ENCODE measurements at places on chromosomes 12 and 14.

DNA sequence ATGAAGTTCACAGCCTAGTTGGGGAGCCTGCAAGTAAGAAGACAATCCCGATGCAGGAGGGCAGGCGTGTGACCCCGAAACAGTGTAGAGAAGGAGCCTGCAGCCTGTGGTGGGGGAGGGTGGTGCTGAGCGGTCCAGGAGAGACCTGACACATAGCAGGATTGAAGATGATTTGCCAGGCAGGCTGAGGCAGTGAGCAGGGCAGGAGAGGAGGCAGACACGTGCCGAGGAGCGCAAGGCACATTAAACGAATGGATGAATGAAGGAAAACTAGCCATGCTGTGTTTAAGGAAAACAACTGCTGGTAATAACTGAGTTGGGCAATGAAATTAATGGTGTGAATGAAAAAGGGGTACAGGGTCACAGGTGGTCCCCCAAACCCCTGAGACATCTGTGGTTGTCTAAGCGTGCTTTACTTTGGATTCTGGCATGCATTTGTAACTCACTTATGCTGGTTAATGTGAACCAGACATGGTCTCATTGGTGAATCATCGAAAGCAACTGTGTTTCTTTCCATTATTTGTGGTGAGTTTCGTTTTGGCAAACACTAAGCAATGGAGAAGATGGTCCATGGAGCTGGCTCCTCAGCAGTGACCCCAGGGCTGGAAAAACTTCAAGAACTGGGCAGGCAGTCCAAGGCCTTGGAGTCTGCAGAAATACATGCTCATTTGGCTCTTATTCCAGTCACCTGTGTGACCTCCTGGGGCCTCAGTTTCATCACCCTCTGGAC lies 96.9 kb upstream of the EVL start:
- DNase-seq = no peak

DNA sequence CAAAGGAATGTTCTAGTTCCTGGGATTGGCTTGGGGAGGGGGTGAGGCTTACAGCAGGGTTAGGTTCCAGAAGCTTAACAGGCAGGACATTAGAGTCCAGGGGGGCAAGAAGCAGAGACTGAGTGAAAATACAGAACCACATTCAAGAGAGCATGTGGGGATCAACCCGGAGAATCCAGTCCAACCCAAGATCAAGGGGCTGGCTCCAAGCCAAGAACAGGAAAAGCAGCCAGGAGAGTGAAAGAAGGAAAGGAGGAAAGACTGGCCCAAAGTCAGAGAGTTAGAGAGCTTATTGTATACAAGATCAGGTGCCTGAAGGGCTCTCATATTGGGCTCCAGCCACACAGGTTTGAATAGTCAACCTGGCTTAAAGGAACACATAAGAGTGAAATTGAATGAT lies 190.3 kb upstream of the CDKN3 start:
- DNase-seq = no peak

- DNase-seq = peak; percentile 7
These were observed 43.4 kb downstream of the BDKRB1 start for GRCh38 chr14:96299441-96299840.

DNA sequence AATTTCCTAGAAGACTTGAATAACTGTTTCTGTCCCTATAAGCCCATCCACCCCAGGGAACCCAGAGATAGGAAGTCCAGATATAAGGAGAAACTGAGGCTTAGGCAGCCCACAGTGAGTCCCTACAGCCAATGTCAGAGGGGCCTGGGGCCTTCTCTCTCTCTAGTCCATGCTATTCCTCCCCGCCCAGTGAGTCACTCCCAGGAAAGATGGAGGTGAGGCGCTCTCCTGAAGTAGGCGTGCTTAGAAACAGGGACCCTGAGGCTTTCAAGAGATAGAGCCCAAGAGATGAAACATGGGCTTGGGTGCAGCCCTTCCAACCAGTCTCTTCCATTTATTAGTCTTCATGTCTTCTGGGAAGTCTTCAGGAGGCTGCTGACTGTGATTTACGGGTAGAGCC lies 2.3 kb upstream of the SMUG1 start:
- DNase-seq = no peak

DNA sequence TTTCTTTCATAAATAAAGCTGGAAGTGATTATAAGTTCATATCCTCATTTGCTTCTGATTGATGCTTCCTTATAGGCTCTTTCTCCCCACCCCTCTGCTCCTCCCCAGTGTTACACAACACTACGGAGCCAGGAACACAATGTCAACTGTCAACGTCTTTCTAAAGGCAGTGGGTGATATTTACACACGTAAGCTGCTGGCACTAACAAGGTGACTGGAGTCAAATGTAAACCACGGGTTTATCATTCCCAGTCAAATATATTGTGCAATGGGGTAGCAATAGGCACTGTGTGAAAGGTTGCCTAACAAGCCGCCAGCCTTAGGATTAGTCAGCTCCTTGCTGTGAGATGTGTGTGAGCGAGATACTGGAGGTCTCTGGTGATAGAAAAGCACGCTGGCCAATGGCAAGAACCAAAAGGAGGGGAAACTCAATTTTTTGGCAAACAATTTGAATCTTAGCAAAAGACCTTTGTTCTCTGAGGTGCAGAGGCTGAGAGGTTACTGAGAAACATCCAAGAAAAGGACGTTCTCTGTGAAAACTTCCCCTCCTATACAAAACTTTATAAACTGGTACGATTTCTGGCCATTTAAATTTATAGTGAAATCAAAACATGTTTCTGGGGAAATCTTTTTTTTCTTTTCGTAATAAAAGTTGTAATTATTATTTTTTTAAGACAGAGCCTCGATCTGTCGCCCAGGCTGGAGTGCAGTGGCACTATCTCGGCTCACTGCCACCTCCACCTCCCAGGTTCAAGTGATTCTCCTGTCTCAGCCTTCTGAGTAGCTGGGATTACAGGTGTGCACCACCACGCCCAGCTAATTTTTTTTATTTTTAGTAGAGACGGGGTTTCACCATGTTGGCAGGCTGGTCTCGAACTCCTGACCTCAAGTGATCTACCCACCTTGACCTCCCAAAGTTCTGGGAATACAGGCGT lies 22.3 kb upstream of the HECTD1 start:
- no peak for DNase-seq

GRCh38 chr14:100618763-100619320 lies 31.6 kb upstream of the BEGAIN start:
- DNase-seq = no peak

DNA sequence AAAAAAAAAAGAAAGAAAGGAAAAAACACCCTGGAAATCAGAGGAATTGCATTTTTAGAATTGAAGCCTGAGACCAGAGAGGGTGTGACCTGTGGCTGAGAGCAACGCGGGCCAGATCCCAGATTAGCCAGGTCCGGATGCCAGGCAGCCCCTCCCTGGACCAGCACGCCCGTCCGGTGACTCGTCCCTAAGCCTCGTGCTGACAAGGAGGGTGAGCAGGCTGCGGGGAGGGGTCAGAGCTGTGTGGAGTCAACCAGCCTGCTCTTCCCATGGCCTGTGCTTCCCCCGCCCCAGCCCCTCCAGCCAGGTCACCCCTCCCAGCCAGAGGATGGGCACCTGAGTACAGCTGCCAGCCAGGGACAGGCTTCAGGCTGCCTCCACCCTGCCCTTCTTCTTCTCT lies 4.2 kb upstream of the KLC1 start:
- no peak for DNase-seq

- peak; percentile 16 for DNase-seq
These were observed 7.3 kb upstream of the TRPV4 start for GRCh38 chr12:109840305-109841074.
